T-helper 2 cell treated with Interferon-gamma antibody and Interleukin-4, amounts not matched to agents 5 μg/mL and 100 μg/mL, for 36 hours (primary cell): ENCODE measurements at places on chromosomes 16 and 17.

- peak overlapping the region; percentile 70 for H3K4me3 ChIP-seq
- H3K36me3 ChIP-seq = no peaks in the 10 kb centered on the region
- peak; percentile 41 for DNase-seq
- H3K27ac ChIP-seq = peak overlapping the region; percentile 93
- peaks cover 44% of the 10 kb centered on the region for H3K4me1 ChIP-seq
Measured at GRCh38 chr16:19380328-19380727, 37.4 kb upstream of the TMC5 start.

- H3K4me3 ChIP-seq = no peak overlapping the region
- DNase-seq = peak; percentile 41
- no peak overlapping the region for H3K27ac ChIP-seq
- H3K27me3 ChIP-seq = peaks cover 9% of the 10 kb centered on the region
- H3K36me3 ChIP-seq = no peaks in the 10 kb centered on the region
Measured at GRCh38 chr17:65294181-65294719, 157.1 kb downstream of the RGS9 start.

DNA sequence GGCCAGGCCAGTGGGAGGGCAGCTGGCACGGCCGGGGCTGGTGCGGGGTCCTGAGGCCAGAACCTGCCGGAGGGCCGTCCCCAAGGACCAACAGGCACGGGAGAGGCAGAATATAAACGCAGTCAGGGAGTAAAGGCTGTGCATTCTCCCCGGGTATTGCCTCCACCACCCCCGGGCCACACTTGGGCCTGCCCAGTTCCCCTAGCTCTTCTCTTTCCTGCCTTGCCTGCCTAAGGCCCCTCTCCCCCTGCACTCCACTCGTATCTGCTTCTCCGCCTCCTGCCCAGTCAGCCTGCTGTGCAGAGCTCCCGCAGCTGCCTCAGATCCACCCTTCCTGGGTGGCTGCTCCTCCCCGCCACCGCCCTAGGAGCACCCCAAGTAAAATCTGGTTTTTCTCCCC, 5.0 kb upstream of the RPH3AL start:
- no peak overlapping the region for H3K4me3 ChIP-seq
- H3K27me3 ChIP-seq = no peaks in the 10 kb centered on the region
- no peak overlapping the region for H3K27ac ChIP-seq
- peaks cover 2% of the 10 kb centered on the region for H3K36me3 ChIP-seq
- no peak for DNase-seq

DNA sequence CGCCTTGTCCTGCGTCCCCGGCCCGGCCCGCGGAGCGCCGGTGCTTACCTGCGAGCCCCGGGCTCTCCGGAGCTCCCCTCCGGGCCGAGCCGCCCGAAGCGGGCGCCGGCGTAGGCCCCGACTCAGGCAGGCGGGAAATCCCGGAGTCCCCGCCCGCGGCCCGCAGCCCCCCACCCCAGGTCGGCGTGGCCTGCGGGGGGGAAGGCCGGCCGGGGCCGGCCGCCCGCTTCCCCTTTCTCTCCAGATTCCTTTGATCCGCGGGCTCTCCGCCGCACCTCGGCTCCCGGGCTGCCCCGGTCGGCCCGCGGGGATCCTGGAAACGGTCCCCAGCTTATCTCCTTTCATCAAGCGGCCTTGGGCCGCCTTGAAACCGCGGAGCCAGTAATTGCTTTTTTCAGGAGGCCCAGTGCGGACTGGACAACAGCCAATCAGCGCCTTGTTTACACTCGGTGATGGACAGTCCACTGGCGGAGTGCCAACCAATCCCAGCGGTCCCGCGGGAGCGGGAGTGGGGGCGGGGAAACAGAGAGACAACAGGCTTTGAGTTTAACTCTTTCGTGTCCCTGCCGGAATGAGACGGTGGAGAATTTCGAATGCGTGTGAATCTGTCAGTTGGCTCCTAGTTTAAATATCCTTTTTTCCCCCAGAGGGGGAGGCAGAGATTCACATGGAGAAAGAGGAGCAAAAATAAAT, 1.4 kb upstream of the BAHCC1 start:
- DNase-seq = peak; percentile 77
- peaks cover 65% of the 10 kb centered on the region for H3K27me3 ChIP-seq

- no peak overlapping the region for H3K4me3 ChIP-seq
- no peaks in the 10 kb centered on the region for H3K36me3 ChIP-seq
- peaks cover 4% of the 10 kb centered on the region for H3K27me3 ChIP-seq
- DNase-seq = no peak
Measured at GRCh38 chr17:62920300-62920699, 45.7 kb upstream of the TANC2 start.

GRCh38 chr17:77836557-77837041, 121.9 kb upstream of the TNRC6C start:
- no peak overlapping the region for H3K4me3 ChIP-seq
- peak overlapping the region; percentile 26 for H3K27ac ChIP-seq
- H3K27me3 ChIP-seq = peaks cover 8% of the 10 kb centered on the region
- peak; percentile 57 for DNase-seq
- peaks cover 28% of the 10 kb centered on the region for H3K4me1 ChIP-seq

DNA sequence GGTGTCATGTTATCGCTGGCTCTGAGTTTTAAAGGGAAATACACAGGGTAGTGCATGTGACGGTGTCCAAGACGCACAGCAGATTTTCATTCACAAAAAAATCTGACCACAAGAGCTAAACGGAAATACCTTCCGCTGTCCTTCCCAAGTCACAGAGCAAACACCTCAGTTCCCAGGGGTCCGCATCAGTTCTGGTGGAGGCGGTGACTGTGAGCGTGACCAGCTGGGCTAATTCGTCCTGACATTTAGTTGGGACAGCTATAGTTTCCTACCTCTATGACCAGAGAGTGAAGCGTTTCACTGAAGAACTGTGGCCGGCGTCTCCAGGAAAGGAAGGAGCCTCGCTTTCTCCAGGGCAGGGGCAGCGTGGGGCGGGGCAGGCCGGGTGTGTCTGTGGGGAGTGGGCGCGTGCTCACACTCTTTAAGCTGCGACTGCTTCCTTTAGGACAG, 10.5 kb upstream of the FASN start:
- no peaks in the 10 kb centered on the region for H3K27me3 ChIP-seq
- H3K27ac ChIP-seq = peak overlapping the region; percentile 36
- no peak for DNase-seq
- H3K4me3 ChIP-seq = no peak overlapping the region

DNA sequence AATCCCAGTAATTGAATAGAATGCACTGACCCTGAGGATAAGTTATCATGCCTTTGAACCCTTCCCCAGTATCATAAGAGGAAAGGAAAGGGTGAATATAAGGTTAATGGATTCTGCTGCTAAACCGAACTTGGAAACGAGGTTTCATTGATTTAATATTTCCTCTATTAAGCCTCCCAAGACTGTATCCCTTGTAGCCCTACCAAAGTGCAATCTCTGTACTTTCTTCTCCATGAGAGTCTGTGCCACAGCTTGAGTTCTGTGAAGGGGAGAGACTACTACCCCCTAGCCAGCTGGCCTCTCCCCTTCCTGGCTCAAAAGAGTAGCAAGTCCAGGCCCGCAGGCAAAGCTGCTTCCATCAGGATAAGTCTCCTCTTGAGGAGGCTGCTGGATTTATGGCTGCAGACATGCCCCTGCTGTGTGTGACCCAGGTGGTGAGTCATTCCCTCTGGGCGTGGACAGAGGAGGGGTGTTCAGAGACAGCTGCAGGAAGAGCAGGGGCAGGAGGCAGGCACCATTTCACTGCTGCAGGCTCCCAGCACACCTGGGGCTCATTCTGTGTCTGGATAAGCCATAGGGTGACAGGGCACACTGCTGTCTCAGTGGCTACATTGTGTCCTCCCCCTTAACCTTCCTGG, 58.4 kb downstream of the TOM1L2 start:
- H3K4me3 ChIP-seq = no peak overlapping the region
- no peak overlapping the region for H3K27ac ChIP-seq
- H3K27me3 ChIP-seq = no peaks in the 10 kb centered on the region
- H3K36me3 ChIP-seq = no peaks in the 10 kb centered on the region

- no peak for DNase-seq
- H3K27me3 ChIP-seq = no peaks in the 10 kb centered on the region
- no peak overlapping the region for H3K4me3 ChIP-seq
- H3K27ac ChIP-seq = peak overlapping the region; percentile 62
- no peaks in the 10 kb centered on the region for H3K36me3 ChIP-seq
- peaks cover 35% of the 10 kb centered on the region for H3K4me1 ChIP-seq
Measured at GRCh38 chr16:57127037-57127763, 34.8 kb downstream of the CPNE2 start.

DNA sequence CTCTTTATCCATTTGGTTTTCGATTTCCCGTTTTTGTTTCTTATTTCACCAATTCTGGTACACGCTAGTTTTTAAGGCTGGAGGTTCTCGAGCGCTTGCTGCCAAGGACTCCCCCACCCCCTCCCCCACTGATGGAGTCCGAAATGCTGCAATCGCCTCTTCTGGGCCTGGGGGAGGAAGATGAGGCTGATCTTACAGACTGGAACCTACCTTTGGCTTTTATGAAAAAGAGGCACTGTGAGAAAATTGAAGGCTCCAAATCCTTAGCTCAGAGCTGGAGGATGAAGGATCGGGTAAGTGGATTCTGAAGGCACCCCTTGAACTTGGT, 825 bp downstream of the RPTOR start:
- H3K27me3 ChIP-seq = no peaks in the 10 kb centered on the region
- peak overlapping the region; percentile 91 for H3K27ac ChIP-seq
- H3K4me1 ChIP-seq = peaks cover 24% of the 10 kb centered on the region

- DNase-seq = no peak
- H3K36me3 ChIP-seq = no peaks in the 10 kb centered on the region
- no peaks in the 10 kb centered on the region for H3K27me3 ChIP-seq
- no peak overlapping the region for H3K27ac ChIP-seq
Measured at GRCh38 chr17:10532026-10532425, 13.7 kb upstream of the MYH1 start.

DNA sequence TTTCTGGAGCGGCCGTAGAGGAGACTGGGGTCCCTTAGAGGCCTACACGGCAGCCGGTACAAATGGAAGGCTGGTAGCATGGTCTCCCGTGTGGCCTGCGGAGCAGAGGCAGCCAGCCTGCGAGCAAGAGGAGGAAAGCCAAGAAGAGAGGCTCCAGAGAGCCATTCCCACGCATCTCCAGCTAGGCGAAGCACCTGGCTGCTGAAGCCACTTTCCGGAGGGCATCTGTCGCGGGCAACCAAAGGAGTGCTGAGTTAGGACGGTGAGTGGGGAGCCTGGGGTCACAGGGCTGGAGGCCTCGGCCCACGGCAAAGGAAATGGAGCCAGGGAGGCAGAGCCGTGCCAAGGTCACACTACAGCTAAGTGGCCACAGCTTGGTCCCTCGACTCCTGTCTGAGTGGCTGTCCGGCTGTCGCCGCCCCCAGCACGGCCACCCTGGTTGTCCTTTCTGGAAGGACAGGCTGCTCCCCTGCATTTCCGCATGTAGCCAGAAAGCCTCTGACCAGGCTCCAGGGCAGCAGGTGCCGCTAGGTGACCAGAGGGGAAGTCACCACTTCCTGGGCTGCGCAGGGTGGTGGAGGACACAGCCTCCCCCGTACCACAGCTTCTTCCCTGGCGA, 33.7 kb downstream of the ENGASE start:
- H3K27ac ChIP-seq = no peak overlapping the region
- H3K36me3 ChIP-seq = no peaks in the 10 kb centered on the region
- H3K27me3 ChIP-seq = peaks cover 3% of the 10 kb centered on the region
- H3K4me3 ChIP-seq = no peak overlapping the region

- H3K4me1 ChIP-seq = peaks cover 25% of the 10 kb centered on the region
- peak within 1 kb of the TSS; percentile 93 for H3K4me3 ChIP-seq
- no peak for DNase-seq
- peaks cover 37% of the 10 kb centered on the region for H3K36me3 ChIP-seq
- H3K27me3 ChIP-seq = no peaks in the 10 kb centered on the region
Measured at GRCh38 chr17:19378416-19379360, at the start of gene MAPK7. Gene MAPK7 (plus strand): TSS chr17:19378498. CDS start chr17:19378901, 403 bp downstream.

DNA sequence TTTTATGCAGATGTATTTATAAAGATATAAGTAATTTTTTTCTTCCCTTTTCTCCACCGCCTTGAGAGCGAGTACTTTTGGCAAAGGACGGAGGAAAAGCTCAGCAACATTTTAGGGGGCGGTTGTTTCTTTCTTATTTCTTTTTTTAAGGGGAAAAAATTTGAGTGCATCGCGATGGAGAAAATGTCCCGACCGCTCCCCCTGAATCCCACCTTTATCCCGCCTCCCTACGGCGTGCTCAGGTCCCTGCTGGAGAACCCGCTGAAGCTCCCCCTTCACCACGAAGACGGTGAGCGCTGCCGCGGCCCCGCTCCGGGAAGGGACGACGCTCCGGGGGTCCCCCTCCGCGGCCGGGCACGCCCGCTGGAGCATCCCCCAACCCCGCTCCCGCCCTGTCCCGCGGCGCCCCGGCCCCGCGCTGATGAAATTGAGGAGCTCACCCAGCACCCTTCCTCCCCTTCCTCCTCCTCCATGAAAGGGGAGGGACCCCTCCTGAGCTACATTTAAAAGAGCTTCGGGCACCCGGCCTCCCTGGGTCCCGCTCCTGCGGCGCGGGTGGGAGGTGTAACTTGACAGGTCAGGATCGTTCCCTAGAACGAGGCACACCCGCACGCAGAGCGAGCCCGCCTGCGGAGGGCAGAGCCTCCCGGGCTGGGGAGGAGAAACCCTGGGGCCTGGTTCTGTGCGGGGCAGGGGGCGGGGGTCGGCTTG, 706 bp downstream of the HLF start:
- no peak overlapping the region for H3K27ac ChIP-seq
- peak overlapping the region; percentile 44 for H3K4me3 ChIP-seq
- H3K36me3 ChIP-seq = no peaks in the 10 kb centered on the region
- peaks cover 85% of the 10 kb centered on the region for H3K27me3 ChIP-seq
- no peak for DNase-seq
- peaks cover 11% of the 10 kb centered on the region for H3K4me1 ChIP-seq

DNA sequence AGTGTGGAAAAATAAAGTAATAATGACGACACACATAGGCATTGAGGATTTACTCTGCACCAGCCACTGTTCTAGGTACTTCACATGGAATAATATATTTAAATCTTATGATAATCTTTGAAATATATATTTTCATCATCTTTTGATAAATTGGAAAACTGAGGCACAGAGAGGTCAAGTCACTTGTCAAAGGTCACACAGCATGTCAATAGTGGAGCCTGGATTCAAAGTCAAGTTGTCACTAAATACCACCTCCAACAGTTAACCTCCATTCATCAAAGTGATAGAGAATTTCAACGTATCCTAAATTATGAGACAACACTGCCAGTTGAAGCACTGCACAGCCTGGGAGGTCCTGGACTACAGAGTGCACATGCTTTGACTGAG, 121.7 kb downstream of the IRX5 start:
- no peaks in the 10 kb centered on the region for H3K36me3 ChIP-seq
- H3K27me3 ChIP-seq = peaks cover 22% of the 10 kb centered on the region
- no peaks in the 10 kb centered on the region for H3K4me1 ChIP-seq
- H3K4me3 ChIP-seq = no peak overlapping the region
- no peak for DNase-seq
